ENCODE measurements at places on chromosomes 5 and 9.

DNA sequence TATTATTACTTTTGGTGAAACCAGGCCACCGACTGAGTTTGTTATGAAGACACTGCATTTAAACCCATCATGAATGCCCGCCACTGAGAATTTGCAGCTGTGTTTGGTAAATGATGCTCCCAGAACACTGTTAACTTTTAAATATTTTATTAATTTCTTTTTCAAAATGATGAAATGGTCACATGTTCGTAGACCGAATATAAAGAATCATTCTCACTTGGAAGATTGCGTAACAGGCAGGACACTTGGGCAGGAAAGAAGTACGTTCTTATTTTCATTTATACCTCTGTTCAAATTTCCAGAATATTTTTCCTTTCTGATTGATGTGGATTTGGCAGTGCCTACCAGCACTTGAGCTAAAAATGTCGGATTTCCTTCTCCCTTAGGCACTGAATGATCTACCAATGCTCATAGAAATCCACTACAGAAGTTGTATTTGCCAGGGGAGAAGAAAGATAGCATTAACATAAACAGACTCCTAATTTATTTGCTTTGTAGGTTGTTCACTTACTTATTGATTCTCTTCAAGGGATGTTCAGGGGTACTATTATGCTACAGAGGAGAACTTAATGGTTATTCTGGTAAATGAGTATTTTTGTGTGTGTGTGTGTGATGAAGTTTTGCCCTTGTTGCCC lies 13.8 kb downstream of the CYFIP2 start:
- DNase-seq = no peak

GRCh38 chr5:78236046-78236445 lies 58.5 kb downstream of the AP3B1 start:
- no peak for DNase-seq

GRCh38 chr5:31962871-31963307 lies 211.2 kb downstream of the GOLPH3 start:
- no peak for DNase-seq

- peak; percentile 41 for DNase-seq
Observed at GRCh38 chr5:142548739-142549275, 137.1 kb downstream of the FGF1 start.

GRCh38 chr9:110938242-110938641 lies 100.0 kb downstream of the LPAR1 start:
- DNase-seq = no peak

DNA sequence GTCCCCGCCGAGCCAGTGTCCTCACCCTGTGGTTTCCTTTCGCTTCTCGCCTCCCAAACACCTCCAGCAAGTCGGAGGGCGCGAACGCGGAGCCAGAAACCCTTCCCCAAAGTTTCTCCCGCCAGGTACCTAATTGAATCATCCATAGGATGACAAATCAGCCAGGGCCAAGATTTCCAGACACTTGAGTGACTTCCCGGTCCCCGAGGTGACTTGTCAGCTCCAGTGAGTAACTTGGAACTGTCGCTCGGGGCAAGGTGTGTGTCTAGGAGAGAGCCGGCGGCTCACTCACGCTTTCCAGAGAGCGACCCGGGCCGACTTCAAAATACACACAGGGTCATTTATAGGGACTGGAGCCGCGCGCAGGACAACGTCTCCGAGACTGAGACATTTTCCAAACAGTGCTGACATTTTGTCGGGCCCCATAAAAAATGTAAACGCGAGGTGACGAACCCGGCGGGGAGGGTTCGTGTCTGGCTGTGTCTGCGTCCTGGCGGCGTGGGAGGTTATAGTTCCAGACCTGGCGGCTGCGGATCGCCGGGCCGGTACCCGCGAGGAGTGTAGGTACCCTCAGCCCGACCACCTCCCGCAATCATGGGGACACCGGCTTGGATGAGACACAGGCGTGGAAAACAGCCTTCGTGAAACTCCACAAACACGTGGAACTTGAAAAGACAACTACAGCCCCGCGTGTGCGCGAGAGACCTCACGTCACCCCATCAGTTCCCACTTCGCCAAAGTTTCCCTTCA lies 1.4 kb downstream of the GLIS3 start:
- peak; percentile 26 for DNase-seq

GRCh38 chr9:26650325-26650724 lies 242.3 kb downstream of the CAAP1 start:
- no peak for DNase-seq

DNA sequence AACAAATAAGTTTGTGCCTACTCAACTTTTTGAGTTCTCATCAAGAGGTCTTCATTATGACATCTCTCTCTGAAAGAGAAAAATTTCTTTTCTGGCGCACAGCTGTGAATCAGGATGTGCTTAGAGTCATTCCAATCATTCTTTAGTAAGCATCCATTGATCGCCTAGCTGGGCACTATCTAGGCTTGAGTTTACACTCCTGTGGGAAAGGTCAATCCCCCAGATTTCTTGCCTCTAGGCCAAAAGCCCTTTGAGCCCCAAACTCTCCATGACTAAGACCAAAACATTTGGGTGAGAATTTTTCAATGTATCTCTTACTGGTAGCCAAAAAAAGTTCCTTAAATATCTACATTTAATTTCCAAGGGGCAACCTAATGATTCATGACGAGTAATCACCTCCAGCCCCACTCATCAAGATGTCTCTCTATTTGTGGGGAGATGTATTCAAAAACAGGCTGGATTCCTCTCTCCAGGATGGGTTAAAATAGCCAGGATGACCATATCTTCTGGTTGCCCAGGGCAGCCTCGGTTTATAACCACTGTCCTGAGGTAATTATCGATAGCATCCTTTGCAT lies 101.7 kb downstream of the GNA14 start:
- no peak for DNase-seq

- no peak for DNase-seq
Observed at GRCh38 chr5:135318924-135319323, 80.1 kb downstream of the MACROH2A1 start.

DNA sequence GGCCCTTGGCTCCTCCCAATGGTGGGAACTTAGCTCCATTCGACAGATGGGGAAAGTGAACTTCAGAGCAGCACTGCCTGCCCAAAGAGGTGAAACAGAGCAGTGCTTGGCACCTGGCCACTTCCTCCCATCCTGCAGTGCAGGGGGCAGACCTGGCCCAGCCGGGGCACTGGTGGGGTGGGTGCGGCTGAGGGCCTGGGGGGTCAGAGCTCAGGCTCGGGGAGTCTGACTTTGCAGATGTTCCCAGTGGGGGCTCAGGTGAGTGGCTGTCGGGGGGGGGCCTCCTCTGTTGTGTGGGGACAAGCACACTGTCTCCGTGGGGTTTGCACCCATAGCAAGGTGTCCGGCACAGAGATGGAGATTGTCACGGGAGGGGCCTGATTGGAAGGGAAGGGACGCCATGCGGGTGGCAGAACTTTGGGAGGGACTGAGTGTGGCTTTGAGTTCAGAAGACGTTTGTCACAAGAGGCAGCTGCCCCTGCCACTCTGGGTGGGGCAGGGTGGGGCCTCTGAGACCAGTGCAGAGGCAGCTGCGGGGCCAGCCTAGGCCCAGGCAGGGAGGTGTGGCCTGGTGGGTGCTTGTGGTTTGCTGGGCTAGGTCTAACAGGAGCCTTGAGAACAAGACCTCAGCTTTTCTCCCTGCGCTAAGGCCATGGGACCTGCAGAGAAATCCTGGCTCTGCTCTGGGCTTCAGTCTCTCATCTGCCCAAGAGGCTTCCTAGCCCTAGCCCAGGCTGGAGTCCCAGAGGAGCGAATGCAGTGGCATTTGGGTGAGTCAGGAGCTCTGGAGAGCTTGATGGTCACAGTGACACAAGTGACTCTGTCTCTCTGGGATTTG lies 2.5 kb downstream of the MYMK start:
- DNase-seq = no peak

DNA sequence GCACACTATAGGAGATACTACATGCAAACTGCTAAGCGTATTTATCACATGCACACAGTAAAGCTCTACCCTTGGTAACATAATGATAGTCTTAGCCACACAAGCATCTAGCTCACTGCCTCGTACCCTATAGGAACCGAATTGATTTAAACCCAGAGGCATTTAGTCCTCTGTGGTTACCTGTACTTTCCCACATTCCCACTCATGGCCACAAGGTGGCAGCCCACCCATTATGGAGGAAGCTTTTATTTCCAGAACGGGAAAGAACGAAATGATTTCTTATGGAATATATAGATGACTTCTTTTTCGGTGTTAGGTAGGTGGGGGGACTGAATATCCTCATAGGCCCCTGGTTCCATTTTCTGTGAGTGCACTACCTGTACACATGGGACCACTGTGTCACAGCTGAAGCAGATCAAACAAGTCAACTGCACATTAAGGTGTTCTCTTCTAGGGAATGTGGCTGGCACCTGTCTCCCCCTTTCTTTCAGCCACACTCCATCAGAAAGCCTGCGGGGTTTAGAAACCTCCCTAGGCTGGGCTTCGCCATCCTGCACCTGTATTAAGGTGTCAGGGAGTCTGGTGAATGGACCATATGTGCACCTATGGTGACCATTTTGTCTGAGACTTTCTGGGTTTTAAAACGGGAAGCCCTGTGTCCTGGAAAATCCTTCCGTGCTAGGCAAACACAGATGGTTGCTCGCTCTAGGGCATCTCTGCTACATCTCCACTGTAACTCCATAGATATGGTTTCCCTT lies 313.2 kb downstream of the SLIT3 start:
- DNase-seq = peak; percentile 52

- DNase-seq = no peak
Observed at GRCh38 chr5:1161108-1161832, 40.1 kb upstream of the SLC6A19 start.

DNA sequence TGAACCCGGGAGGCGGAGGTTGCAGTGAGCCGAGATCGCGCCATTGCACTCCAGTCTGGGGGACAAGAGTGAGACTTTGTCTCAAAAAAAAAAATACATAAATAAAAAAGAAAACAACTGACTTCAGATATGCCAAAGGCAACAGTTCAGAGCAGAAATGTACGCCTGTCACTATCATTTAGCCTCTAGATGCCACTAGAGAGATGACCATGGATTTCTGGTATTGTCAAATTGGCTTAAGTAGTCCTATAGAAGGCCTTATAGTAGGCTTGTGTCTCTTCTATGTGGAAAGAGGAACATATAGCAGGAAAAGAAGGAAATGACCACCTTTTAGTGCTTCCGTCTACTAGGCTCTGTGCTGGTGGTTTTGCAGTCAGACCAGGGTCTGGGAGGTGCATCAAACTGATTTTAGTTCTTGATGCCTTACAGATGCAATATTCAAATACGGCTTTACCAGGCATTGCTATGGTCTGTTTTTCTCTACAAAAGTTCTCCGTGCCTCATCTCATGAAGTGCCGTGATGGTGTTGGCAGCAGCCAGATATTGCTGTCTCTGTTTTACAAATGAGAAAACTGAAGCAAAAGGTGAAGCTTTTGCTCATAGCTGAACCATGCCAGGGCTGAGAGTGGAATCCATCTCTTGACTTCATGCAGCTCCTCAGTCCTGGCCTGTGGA lies 17.2 kb downstream of the AGXT2 start:
- DNase-seq = no peak

GRCh38 chr5:113358696-113359095 lies 76.1 kb downstream of the TSSK1B start:
- DNase-seq = no peak

GRCh38 chr9:35518225-35518821 lies 28.4 kb downstream of the RUSC2 start:
- no peak for DNase-seq

DNA sequence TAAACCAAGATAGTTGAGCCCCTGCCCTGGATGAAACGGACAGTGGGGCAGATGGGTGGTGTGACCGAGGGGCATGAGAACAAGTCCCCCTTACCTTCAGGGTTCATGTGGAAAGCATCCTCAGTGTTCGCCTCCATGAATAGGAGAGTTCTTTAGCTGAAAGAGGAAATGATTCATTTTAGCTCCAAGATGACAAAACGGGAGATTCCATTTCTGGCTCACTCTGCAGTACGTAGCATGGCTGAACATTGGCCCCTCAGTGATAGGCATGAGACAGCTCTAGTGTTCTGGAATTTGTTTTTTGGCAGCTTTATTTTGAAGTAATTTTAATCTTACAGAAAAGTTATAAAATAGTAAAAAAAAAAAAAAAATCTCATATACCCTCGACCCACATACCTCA lies 70.2 kb upstream of the AGXT2 start:
- no peak for DNase-seq

DNA sequence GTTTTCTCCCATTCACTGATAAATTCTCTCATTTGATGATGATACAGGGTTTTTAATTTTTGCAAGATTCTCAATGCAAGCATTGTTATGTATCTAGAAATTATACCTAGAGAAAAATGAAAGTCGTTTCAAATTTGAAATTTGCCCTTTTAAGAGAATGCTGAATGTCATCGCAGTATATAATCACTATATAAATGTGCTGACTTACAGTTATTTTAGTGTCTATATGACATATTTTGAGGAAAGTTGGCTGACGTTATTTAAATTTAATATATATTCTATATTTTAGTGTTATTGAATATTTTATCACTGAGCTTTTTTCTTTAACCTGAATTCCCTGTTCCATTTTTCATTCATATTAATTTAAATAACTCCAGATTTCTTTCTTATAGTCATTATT lies 29.8 kb downstream of the LYRM7 start:
- no peak for DNase-seq

DNA sequence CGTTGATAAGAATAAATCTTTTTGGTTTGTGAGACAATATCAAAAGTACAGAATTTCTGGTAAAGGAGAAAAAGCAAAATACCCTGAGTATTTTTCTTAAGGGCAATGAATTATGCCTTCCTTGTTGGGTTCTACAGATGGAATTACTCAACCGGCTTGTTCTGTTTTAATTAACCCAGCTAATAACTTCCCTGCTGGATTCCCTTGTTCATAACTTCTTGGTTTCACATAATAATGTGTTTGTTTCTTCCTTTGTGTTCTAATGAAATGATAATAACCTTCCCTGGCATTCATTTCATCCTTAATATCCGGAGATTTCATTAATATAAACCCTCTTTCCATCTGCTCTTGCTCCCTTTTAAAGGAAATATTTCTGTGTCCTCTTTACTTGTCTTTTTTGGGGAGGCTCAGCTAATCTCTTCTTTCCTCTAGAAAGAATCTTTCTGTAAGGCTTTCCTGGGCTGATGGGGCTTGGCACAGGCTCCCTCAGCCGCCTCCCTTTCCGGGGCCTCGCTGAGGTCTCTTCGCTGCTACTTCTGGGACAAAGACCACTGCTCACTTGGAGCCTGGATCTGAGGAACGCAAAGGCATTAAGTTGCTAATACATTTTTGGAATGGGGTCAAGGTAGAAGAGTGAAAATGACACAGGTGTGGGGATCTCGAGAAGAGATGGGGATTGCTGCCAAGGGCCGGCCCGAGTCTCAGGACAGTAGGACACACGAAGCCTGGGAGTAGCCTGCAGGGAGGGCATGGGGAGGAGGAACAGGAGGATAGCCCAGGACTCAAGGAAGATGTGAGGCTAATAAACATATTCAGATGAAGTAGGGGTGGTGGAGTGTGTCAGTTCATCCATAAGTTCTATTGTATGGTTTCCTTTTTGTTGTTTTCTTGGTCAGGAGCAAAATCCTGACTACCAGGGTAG lies 118.5 kb downstream of the NRG2 start:
- DNase-seq = no peak

GRCh38 chr5:55699041-55699688 lies 13.0 kb downstream of the SLC38A9 start:
- DNase-seq = no peak

GRCh38 chr5:139847091-139847490 lies 51.5 kb downstream of the PSD2 start:
- DNase-seq = no peak

GRCh38 chr9:105842023-105842644 lies 147.8 kb downstream of the TMEM38B start:
- DNase-seq = no peak

GRCh38 chr9:100020121-100020795 lies 78.5 kb downstream of the ERP44 start:
- DNase-seq = no peak
